Colonic mucosa (tissue), 4 donors: ENCODE measurements at places on chromosomes 2 and 18. TPM values are rescaled to one million over a fixed set of nuclear protein-coding genes. Genes with fewer than 3 reads are reported as not detected.
A peak's percentile ranks its signal among the peaks of the same experiment; 100 is the strongest.

Gene MBD5
- 26.7 TPM for total RNA-seq

Gene OSBPL6
- total RNA-seq: 0.72 TPM

Gene ANKRD62
- total RNA-seq: 0.40 TPM

Gene ITPRIPL1
- 0.44 TPM for total RNA-seq

Gene PREB
- total RNA-seq: 72.1 TPM

Gene CD28
- total RNA-seq: 1.9 TPM

DNA sequence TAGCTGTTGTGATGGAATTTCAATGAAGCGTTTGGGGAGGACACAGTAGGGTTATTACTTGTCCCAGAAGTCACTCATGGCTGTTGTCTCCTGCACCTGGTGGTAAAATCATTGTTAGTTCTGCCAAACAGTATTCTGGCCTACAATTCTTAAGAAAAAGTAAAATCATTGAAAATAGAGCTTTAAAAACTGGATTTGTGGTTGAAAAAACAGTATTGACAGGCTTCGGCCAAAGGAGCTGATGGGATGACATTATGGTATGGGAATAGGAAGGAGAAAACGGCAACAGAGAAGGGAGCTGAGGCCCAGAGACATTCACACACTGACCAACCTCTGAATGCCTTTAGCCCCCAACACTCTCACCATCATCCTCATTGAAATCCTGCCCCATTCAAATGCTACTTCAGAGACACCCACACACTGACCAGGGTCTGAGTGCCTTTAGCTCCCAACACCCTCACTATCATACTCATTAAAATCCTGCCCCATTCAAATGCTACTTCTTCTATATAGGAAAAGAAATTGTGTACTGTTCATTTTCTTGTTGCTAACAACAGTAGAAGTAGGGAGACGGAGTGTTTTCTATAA is 114.1 kb upstream of the OSR1 start:
- DNase-seq: no peak

- DNase-seq: no peak
Measured at GRCh38 chr2:39743269-39743776, 35.7 kb downstream of the THUMPD2 start.

DNA sequence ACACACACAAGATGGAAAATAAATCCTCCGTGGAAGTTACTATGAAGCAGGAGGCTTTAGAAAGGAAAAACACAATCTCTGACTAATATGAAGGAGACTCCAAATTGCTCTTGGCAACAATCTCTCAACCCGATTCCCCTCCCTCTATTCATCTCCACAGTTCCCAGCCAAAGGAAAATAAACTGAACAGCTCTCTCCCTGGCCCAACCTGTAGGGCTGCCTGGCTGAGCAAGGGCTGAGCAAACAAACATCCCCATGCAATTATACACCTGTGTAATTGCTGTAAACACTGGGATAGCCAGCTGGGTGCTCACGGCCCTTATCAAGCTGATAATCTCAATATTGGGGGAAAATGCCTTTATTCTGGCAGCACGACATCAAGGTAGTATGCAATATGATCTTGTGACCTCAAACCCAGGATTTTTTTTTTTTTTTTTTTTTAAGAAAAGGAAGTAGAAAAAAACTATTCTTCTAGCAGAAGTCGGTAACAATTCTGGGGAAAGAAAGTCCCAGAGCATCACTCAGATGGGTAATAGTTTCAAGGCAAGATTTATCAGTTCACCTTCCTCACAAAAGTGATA is 203.3 kb upstream of the SMAD2 start:
- peak; percentile 82 for DNase-seq

DNA sequence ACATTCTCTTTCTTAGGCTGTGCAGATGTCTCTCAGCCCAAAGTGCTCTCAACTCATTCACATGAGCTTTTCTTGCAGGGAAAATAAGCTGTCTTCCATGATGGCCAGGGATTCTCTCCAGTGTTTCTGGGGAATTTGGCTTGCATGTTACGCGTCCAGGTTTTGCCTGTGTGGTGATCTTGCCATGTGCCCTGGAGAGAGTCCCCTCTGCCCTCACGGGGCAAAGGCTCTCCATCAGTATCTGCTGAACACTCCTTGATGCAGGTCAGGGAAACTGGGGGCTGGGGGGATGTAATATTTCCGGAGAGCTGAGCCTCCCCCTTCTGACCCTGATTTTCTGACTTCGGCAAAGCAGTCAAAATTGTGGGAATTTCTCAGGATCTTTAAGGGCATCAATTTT is 87.6 kb downstream of the ACKR3 start:
- DNase-seq: no peak

- no peak for DNase-seq
Measured at GRCh38 chr2:127504552-127505430, 21.5 kb downstream of the IWS1 start.

DNA sequence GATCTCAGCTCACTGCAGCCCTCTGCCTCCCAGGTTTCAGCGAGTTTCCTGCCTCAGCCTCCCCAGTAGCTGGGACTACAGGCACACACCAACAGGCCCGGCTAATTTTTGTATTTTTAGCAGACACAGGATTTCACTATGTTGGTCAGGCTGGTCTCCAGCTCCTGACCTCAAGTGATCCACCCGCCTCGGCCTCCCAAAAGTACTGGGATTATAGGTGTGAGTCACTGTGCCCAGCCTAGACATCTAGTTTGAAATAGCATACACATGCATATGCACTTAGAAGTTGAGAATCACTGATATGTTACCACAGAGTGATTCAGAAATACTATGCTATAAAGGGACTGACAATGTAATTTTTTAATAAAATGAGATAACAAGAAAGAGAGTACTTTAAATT is 69.8 kb upstream of the CDKL4 start:
- DNase-seq: no peak

DNA sequence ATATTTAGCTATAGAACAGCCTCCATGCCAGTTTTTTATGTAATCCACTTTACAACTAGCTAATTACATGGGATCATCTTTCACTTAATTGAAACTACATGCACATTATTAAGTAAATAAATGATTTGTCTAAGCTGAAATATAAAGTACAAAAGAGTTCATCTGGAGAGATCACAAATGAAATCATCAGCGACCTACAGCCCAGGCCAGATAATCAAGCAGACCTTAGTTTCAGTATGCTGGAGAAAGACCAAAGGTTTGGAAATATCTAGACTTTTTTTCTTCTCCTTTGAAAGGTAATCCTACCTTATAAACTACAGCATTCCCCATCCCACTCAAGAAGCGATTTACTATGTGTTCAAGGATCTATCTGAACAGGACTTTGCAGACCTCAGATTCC is 26.5 kb downstream of the FIGN start:
- DNase-seq: no peak

GRCh38 chr2:108591163-108591562 is 56.9 kb downstream of the LIMS1 start:
- no peak for DNase-seq

DNA sequence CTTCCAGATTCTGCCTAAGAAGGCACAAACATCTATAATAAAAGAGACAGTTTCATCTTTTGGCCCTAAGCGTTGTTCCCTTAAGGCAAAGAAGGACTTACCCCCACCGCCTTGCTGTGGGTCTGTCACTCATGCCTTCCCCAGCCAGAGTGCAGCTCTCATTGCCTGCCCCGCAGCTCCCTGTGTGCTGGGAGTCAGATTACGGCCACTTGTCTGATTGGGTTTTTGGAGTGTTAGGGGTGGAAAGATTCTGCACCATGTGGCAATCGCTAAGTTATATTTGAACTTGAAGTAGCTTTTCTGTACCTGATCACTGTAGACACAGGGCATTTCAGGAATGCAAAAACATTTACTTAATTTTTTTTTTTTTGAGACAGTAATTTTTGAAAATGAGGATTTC is at the start of gene AQP4:
TSS of gene AQP4 (minus strand) at position 151 of the 400 bp plus-strand sequence. CDS start at position 133, 18 bp downstream.
- DNase-seq: no peak

- DNase-seq: no peak
Measured at GRCh38 chr2:207676827-207677354, 34.5 kb upstream of the CCNYL1 start.

- no peak for DNase-seq
Measured at GRCh38 chr18:52897611-52898484, 557.9 kb downstream of the DCC start.

DNA sequence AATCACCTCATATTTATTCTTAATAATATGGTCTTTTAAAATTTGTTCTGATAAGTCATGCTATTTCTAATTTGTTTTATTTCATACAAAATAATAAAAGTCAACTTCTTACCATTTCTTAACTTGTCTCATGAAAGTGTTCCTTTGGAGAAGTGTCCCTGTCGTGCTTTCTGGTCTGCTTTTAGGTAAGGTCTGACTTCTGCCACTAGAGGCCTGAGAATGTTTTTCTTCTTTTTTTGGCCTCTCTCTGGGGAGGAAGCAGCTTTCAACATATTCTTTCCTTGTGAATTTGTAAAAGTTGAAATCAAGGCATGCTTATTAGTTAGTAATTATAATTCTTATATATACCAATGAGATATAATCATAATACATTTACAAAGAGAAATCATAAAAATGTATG is 39.4 kb downstream of the MAP2 start:
- DNase-seq: no peak

- DNase-seq: no peak
Measured at GRCh38 chr2:120672526-120673204, 63.0 kb upstream of the GLI2 start.
